Prostate gland (tissue), 2 donors: ENCODE measurements at places on chromosomes 6 and 20.

GRCh38 chr6:95232446-95232845 is 344.9 kb upstream of the MANEA start:
- no peak for DNase-seq

GRCh38 chr20:31559704-31560093 is 45.4 kb upstream of the ID1 start:
- DNase-seq: no peak

GRCh38 chr6:157203312-157203744 is 120.0 kb downstream of the TMEM242 start:
- DNase-seq: no peak

DNA sequence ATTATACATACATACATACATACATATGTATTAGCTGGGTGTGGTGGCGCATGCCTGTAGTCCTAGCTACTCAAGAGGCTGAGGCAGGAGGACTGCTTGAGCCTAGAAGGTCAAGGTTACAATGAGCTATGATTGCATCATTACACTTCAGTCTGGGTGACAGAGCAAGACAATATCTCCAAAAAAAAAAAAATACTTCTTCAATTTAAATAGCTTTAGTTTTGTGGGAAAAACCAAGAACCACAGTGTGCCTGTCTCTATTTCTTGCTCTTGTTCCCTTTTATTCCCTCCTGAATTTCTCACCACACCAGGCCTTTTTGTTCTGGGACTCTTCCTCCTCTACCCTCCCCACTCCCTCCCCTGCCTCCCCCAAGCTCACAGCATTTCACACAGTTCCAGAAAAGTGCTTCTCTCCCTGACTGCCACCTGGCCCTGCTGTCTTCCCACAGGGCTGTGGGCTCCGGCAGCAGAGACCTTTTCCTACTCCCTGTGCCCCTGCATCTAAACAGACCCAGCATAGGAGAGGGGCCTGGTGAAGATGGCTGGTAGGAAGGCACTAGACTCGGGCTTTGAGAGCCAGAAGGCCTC is 1.3 kb downstream of the C20orf203 start:
- DNase-seq: no peak

DNA sequence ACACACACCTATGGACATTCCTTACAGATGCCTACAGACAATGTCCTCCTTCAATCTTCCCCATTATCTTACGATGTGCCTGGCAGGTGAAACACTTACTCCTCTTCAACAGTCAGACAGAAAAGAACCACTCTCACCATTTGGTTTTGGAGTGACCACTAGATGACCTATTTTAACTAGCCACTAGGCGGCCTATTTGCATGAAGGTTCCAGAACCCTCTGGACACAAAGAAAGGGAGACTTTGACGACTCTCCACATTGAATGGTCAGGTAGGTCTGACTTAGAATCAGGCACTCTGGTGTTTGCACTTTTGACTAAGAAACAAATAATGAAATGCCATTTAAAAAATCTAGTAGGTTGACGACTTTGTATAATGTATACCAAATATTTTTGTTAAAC is 42.0 kb downstream of the PNLDC1 start:
- DNase-seq: no peak

- no peak for DNase-seq
Observed at GRCh38 chr20:18722371-18722770, 91.2 kb upstream of the SCP2D1 start.

DNA sequence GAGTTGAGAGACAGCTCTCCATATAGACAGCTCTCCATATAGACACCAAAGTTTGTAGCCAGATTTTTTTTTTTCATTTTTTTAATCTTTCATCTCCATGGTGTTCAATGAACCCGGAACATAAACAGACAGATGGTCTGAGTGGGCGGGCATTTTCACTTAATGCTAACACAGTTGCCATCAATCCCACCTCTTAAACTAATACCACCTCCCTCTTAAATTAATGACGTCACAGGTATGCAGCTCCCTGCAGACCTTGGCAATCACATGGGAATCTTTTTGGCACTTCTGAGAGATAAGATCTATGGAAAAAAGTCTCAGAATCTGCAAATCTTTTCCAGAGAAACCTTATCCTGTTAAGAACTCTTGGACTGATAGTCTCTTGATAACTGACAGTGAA is 43.2 kb downstream of the PFDN4 start:
- DNase-seq: no peak

DNA sequence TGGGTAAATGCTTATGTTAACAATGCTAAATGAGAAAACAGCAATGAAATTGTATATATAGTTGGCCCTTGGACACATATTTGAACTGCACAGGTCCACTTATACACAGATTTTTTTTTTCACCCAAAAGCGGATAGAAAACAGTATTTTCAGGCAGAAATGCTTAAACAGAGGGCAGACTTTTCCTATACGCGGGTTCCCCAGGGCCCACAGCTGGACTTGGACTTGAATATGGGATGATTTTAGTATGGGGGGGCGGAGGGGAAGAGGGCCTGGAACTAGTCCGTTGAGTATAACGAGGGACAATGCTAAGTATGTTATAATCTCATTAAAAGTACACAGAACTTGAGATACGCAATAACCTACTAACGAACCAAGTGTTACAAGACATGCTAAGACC is 1.1 kb upstream of the PRSS35 start:
- no peak for DNase-seq

DNA sequence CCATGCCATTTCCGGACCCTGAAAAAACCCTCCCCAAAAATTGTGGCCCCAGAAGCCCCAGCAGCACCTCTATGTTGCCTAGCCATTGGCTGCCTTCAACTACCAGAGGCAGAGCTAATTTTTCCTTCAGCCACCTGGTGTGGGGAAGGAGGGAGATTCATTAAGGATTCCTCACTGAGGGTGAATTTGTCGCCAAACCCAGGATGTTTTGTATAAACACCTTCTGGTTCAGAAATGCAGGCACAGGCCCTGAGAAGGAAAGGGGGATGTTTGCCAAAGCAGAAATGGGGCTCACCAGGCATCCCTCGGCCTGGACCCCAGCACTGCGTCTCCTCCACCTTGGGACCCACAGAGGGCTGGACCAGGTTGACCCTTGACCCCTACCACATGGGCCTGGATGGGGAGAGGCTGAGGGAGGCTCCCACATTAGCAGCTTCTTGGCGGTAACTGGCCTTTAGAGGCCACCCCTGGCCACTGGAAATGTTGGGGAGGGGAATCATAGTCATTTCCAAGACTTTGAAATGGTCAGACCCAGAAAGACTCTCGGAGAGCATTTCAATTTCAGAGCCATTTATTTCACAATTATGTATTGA is 1.8 kb upstream of the PDRG1 start:
- DNase-seq: no peak

- no peak for DNase-seq
Observed at GRCh38 chr6:12291839-12292604, 1.9 kb downstream of the EDN1 start.

DNA sequence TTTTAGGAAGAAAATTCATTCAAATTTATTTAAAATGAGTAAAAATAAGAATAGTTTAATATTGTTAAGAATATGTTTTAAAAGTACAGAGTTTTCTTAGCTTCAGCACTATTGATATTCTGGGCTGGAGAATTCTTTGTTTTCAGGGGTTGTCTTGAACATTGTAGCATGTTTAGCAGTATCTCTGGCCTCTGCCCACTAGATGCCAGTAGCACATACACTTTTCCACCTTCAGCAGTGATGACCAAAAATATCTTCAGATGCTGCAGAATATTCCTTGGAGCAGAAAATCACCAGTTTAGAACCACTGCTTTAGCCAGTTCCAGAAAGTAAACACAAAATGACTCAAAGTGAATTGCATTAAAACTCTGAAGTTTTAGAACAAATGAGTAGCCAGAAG is 19.4 kb upstream of the SDHAF4 start:
- no peak for DNase-seq

DNA sequence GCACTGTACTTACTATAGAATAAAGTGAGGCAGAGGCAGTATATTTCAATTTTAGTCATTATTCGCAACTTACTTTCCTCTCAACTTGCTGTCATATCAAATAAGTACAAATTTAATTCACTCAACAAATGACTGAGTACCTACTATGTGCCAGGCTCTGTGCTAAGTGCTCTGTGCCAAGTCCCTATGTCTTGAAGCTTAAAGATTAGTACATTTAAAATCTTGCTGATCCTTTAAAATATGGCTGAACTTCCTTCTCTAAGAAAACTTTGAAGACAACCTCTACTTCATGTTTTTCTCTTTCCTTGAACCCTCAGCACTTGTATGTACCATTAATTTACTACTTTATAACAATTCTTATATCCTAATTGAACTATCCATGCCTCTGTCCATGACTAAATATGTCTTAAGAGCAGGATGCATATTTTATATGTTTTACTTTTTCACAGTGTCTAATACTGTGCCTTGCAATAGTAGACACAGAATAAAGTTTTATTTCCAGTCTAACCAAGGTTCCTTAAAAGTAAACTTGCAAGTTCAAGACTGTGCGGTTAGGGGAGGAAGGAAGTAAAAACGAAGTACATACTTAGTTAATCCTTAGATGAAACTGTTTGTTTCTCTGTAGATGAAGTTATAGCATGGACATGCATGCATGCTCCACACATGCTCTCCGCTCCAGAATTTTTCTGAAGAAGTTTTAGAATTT is 10.0 kb upstream of the LATS1 start:
- DNase-seq: no peak

GRCh38 chr20:36399969-36400545 is 93.9 kb downstream of the DLGAP4 start:
- no peak for DNase-seq

DNA sequence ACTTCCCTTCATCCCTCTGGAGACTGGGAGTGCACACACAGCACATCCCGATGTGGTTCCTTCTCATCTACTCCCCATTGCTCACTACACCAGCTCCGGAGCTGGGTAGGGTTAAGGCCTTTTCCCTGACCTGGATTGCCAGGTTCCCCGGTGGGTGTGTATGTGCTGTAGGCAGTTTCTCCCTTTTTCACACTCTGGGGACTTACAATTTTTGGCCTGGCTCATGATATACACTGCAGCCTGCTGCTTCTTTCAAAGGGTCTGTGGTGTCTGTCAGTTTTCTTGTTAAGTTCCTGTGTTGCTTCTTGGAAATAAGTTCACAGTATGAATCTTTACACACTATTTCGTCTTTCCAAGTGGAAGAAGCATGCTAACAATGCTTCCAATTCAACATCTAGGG is 405.5 kb downstream of the UTRN start:
- no peak for DNase-seq
